ENCODE measurements at places on chromosomes 6 and 20.
A peak's percentile ranks its signal among the peaks of the same experiment; 100 is the strongest.

DNA sequence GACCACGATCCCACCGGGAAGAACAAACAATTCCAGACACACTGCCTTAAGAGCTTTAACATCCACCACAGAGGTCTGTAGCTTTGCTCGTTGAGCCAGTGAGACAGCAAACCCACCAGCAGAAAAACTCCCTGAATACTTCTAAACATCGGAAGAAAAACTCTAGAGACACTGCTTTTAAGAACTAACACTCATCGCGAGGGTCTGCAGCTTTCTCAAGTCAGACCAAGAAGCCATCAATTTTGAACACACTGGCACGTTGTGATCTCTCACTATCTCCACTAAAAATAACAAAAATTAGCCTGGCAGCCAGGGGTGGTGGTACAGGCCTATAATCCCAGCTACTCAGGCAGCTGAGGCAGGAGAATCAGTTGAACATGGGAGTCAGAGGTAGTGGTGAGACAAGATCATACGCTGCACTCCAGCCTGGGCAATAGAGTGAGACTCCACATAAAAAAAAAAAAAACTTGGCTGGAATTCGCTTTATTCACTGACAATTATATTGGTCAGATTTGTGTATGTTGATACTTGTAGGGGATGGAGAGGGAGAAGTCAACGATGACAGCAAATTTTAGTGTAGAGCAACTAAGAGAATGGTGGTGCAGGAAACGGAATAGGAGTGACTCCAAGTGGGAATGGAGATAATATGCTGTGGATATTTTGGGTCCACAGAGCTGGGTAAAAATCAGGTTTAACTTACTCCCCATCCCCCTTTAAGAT lies 860 bp upstream of the TMEM14C start:
- no peak for DNase-seq

- no peak for DNase-seq
Measured at GRCh38 chr6:80126657-80127345, 20.3 kb downstream of the BCKDHB start.

- DNase-seq = no peak
Measured at GRCh38 chr6:136826216-136826615, 3.8 kb downstream of the PEX7 start.

DNA sequence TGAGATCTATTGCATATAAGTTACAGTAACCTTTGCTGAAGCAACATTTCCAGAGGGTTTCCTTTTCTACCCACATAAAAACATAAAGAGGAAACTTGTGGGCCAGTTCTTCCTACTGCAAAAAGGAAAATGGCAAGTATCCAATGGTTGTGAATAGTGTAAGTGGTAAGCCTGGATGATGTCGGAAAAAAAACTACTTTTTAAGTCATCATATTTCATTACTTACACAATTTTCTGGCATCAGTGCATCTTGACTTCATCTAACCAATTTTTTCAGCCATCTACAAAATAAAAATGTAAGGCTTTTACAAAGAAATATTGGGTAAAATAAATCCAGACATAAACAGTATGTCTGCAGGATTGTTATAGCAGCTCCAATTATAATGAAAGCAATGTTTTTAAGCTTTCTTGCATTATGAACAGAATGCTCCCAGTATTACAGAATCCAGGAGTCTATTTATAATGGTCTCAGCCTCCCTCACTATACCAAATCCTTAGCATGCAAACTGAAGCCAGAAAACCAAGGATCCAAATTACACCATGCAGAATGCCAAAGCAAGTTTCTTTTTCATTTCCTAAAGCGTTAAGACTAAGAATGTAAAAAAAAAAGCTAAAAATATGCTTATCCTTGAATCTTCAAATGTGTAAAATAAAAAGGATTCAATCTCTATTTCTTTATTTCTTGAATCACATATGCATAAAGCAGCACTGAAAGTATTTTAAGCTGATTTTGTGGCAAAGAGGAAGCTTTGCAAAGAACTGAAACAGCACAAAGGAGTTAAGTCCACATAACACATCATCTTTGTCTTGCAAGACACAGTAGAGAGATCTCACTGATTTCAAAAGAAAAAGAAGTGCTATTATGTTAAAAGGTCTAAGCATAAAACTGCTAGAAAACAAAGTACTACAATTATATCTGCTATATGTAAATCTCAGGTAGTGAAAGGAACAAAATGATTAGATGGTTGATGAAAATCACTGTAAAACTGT lies 126.8 kb upstream of the HMGCLL1 start:
- DNase-seq = no peak

- peak; percentile 70 for DNase-seq
Measured at GRCh38 chr6:149545258-149545753, 537 bp downstream of the PPIL4 start.

GRCh38 chr20:47973519-47974233 lies 188.4 kb upstream of the SULF2 start:
- no peak for DNase-seq

- no peak for DNase-seq
Measured at GRCh38 chr6:72206606-72207005, 320.3 kb downstream of the RIMS1 start.

- no peak for DNase-seq
Measured at GRCh38 chr6:18533793-18534192, 146.6 kb downstream of the RNF144B start.

GRCh38 chr6:108735310-108736001 lies 112.8 kb upstream of the ARMC2 start:
- no peak for DNase-seq

- peak; percentile 32 for DNase-seq
Measured at GRCh38 chr6:26087284-26088115, at the start of gene HFE. HFE (plus strand) TSS chr6:26087429; CDS start chr6:26087441, 12 bp downstream.

DNA sequence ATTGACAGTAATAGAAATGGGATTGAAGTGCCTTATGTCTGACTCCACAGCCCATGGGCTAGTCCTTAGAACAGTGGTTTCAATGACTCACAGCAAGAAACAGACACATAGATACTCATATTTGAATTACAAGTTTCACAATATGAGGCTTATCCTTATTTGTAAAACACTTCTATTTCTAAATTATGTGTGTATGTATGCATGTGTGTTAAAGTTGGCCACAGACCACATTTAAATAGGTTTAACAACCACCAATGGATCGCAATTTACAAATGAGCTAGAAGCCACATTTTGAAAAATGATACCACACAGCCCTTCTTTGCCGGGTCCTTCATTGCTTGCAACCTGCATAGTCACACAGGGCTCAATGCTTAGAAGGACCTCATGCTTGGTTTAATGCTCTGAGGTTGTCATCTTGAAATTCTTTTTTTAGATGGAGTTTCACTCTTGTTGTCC lies 157.8 kb upstream of the PREP start:
- DNase-seq = no peak

GRCh38 chr6:110902091-110902490 lies 27.5 kb downstream of the AMD1 start:
- no peak for DNase-seq

- no peak for DNase-seq
Measured at GRCh38 chr20:32079655-32080109, 27.6 kb downstream of the HCK start.
